Psoas muscle (tissue), 8 donors: ENCODE measurements at places on chromosomes 5 and 9. TPM values are rescaled to one million over a fixed set of nuclear protein-coding genes. Genes with fewer than 3 reads are reported as not detected.

DNA sequence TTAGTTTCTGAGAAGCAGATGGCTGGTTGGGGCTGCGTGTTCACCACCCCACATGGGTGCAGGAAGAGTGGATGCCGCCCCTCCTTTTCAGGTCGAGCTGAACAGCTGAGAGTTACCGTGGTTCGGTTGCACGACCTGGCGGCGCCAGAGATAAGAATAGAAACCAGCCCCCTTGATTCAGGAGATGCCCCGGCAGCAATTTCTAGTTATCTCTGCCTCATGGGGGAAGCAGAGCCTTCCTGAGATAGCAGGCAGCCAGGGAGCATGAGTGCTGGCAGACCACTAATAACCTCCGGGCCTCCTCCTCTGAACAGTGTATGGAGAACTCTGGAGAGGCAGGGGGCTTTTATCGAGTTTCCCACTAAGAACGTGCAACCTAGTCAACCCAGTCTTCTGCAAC is 177.8 kb downstream of the NSG2 start:
- H3K36me3 ChIP-seq, result no peaks in the 10 kb centered on the region
- no peak overlapping the region for H3K4me3 ChIP-seq
- no peaks in the 10 kb centered on the region for H3K27me3 ChIP-seq

GRCh38 chr5:75701856-75702255 is 15.4 kb downstream of the POC5 start:
- no peaks in the 10 kb centered on the region for H3K4me1 ChIP-seq
- H3K27me3 ChIP-seq, result no peaks in the 10 kb centered on the region
- no peaks in the 10 kb centered on the region for H3K36me3 ChIP-seq
- no peak for DNase-seq

- no peak overlapping the region for H3K4me3 ChIP-seq
- no peak for DNase-seq
- H3K4me1 ChIP-seq, result no peaks in the 10 kb centered on the region
- no peaks in the 10 kb centered on the region for H3K36me3 ChIP-seq
- H3K27ac ChIP-seq, result peak overlapping the region; percentile 6
- no peaks in the 10 kb centered on the region for H3K27me3 ChIP-seq
These were observed 63.3 kb downstream of the DPYSL3 start for GRCh38 chr5:147446523-147446922.

GRCh38 chr5:60404171-60404570 is 295.8 kb downstream of the DEPDC1B start:
- no peak overlapping the region for H3K27ac ChIP-seq
- H3K36me3 ChIP-seq, result no peaks in the 10 kb centered on the region
- no peak for DNase-seq
- H3K27me3 ChIP-seq, result no peaks in the 10 kb centered on the region

DNA sequence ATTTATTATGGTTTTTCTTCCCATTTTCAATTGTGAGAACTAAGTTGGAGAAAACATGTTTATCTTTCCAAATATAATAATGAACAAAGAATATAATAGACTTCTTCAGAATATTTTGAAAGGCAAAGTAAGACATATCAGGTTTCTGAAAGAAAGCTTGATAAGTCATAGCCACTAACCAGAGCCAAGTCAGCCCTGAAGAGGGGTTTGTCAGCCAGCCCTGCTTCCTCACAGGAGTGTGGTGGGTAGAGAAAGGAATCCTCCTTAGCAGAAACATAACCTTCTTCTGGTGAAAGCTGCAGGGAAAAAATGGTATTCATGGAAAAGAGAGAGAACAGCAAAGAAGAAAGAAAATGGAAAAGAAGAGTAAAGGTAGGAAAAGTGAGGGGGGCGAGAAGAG is 93.4 kb downstream of the MPDZ start:
- no peak overlapping the region for H3K4me3 ChIP-seq
- no peaks in the 10 kb centered on the region for H3K36me3 ChIP-seq
- no peak overlapping the region for H3K27ac ChIP-seq
- H3K4me1 ChIP-seq, result no peaks in the 10 kb centered on the region
- no peaks in the 10 kb centered on the region for H3K27me3 ChIP-seq

GRCh38 chr5:138552657-138553056 is 9.6 kb upstream of the ETF1 start:
- no peak overlapping the region for H3K27ac ChIP-seq
- H3K36me3 ChIP-seq, result peaks cover 18% of the 10 kb centered on the region
- DNase-seq, result no peak
- no peaks in the 10 kb centered on the region for H3K27me3 ChIP-seq

The LPAR1 gene
- 3.5 TPM for total RNA-seq

DNA sequence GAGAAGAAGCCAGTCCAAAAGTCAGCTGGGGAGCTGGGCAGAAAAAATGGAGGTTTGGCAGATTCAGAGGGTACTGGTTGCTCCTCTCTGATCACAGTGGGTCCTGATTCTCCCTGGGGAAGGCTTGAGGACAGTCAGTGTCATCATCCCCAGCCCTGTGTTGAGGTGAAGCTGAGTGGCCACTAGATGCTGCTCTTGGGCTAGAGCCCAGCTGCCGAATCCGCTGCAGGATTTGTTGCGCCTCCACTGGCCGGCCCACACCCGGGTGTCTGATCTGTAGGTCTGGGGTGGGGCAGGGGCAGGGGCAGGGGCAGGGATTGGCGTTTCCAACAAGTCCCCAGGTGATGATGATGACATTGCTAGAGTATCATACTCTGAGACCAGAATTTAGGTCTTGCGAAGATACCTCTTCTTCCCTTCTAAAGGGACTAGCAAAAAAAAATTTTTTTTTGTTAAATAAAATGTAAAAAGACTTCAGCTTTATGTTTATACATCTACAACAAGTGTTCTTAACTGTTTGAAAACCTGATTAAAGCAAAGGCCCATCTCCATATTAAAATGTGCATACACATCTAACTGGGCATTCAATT is 106.8 kb downstream of the PDE6A start:
- H3K27me3 ChIP-seq, result no peaks in the 10 kb centered on the region
- DNase-seq, result peak; percentile 61
- H3K36me3 ChIP-seq, result peaks cover 6% of the 10 kb centered on the region
- no peak overlapping the region for H3K27ac ChIP-seq
- no peak overlapping the region for H3K4me3 ChIP-seq
- H3K4me1 ChIP-seq, result peaks cover 4% of the 10 kb centered on the region

The OR1J2 gene
- total RNA-seq, result not detected

- DNase-seq, result no peak
- no peaks in the 10 kb centered on the region for H3K27me3 ChIP-seq
- peaks cover 16% of the 10 kb centered on the region for H3K4me1 ChIP-seq
- no peak overlapping the region for H3K4me3 ChIP-seq
- H3K36me3 ChIP-seq, result no peaks in the 10 kb centered on the region
- H3K27ac ChIP-seq, result no peak overlapping the region
These were observed 5.0 kb downstream of the NUDT2 start for GRCh38 chr9:34334337-34334824.

DNA sequence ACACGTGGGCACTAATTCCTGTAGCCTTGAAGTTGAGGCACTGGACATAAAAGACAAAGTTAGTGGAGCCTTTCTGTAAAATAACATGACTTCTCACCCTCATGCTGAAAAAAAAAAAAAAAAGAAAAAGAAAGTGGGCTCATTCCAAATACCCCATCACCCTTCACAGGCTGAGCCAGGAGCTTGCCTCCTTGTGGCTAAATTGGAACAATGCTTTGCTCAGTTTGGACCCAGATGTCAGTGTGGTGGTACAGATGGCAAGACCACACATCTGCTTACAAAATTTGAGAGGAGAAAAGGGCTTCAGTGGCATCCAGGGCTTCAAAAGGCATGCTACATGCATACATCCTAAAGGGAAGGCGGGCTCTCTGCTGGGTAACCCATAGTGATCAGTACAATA is 342.8 kb downstream of the EBF1 start:
- H3K4me3 ChIP-seq, result no peak overlapping the region
- H3K36me3 ChIP-seq, result no peaks in the 10 kb centered on the region
- H3K4me1 ChIP-seq, result no peaks in the 10 kb centered on the region
- no peak for DNase-seq

The GABRA1 gene
- total RNA-seq, result not detected

The FBP2 gene
- total RNA-seq, result 42.4 TPM

The FCN2 gene
- total RNA-seq, result not detected

- H3K27me3 ChIP-seq, result peaks cover 3% of the 10 kb centered on the region
- DNase-seq, result no peak
- no peak overlapping the region for H3K27ac ChIP-seq
- H3K4me3 ChIP-seq, result no peak overlapping the region
- no peaks in the 10 kb centered on the region for H3K4me1 ChIP-seq
These were observed 182.1 kb downstream of the SNCAIP start for GRCh38 chr5:122494109-122494508.

The DDX41 gene
- 41.0 TPM for total RNA-seq

GRCh38 chr5:133467826-133468463 is 144.4 kb downstream of the FSTL4 start:
- H3K27me3 ChIP-seq, result no peaks in the 10 kb centered on the region
- no peak overlapping the region for H3K4me3 ChIP-seq
- DNase-seq, result no peak
- no peaks in the 10 kb centered on the region for H3K4me1 ChIP-seq
- no peaks in the 10 kb centered on the region for H3K36me3 ChIP-seq
- no peak overlapping the region for H3K27ac ChIP-seq

The FOXD4 gene
- total RNA-seq, result 0.27 TPM

- no peak overlapping the region for H3K27ac ChIP-seq
- H3K27me3 ChIP-seq, result no peaks in the 10 kb centered on the region
- no peaks in the 10 kb centered on the region for H3K4me1 ChIP-seq
These were observed 304.1 kb downstream of the DEPDC1B start for GRCh38 chr5:60395712-60396329.

The GABRA6 gene
- total RNA-seq, result not detected

GRCh38 chr9:128428644-128429512 is 8.2 kb downstream of the CERCAM start:
- H3K27me3 ChIP-seq, result no peaks in the 10 kb centered on the region
- no peak overlapping the region for H3K4me3 ChIP-seq
- H3K36me3 ChIP-seq, result no peaks in the 10 kb centered on the region
- no peak for DNase-seq

GRCh38 chr5:68685863-68686262 is 408.0 kb upstream of the SLC30A5 start:
- no peaks in the 10 kb centered on the region for H3K27me3 ChIP-seq
- H3K27ac ChIP-seq, result no peak overlapping the region
- peaks cover 19% of the 10 kb centered on the region for H3K4me1 ChIP-seq
- no peaks in the 10 kb centered on the region for H3K36me3 ChIP-seq
- DNase-seq, result no peak

The FLT4 gene
- total RNA-seq, result 3.3 TPM

DNA sequence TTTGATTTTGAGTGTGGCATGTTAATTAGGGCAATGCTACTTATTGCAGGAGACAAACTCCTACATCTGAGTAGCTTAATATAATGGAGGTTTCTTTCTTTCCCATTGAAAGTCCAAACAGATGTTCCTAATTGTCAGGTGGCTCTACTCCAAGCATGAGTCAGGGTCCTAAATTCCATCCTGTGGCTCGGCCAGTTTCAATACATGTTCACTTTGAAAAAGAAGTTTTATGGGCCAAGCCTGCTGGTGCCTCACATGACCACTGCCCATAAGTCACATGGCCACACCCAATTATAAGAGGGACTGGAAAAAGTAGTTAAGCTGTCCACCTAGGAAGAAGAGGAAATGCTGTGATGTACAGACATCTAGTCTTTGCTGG is 170.4 kb downstream of the ARRDC3 start:
- H3K4me3 ChIP-seq, result no peak overlapping the region
- H3K27ac ChIP-seq, result peak overlapping the region; percentile 18
- DNase-seq, result no peak
- H3K36me3 ChIP-seq, result no peaks in the 10 kb centered on the region

- DNase-seq, result no peak
- H3K36me3 ChIP-seq, result no peaks in the 10 kb centered on the region
- no peak overlapping the region for H3K4me3 ChIP-seq
- no peaks in the 10 kb centered on the region for H3K4me1 ChIP-seq
- no peak overlapping the region for H3K27ac ChIP-seq
- peaks cover 14% of the 10 kb centered on the region for H3K27me3 ChIP-seq
These were observed 124.6 kb upstream of the ERCC6L2 start for GRCh38 chr9:95750725-95751519.

DNA sequence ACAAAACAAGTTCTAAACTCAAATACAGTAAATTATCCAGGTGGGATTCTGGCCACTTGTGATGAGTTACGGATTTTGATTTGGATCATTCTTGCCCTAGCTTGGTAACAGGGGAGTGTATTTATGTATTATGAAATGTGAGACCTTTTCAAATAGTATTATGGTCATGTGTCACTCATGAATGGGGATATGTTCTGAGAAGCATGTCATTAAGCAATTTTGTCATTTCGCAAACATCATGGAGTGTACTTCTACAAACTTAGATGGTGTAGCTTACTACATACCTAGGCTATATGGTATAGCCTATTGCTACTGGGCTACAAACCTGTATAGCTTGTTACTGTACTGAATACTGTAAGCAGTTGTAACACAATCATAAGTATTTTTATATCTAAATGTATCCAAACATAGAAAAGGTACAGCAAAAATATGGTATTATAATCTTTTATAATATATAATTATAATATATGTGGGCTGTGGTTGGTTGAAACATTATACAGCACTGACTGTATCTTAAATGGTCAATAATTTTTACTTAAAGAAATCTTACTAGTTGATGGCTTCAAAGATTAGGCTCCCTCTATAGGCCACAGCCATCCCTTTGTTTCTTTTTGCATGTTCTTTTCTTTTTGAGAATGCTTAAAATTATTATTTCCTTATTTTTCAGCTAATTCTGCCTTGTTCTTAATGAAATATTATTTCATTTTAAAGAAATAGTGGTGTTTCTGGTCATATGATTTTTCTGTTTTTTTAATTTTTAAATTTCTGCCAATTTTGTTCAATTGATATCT is 128.4 kb downstream of the MAST4 start:
- H3K36me3 ChIP-seq, result no peaks in the 10 kb centered on the region
- H3K27me3 ChIP-seq, result no peaks in the 10 kb centered on the region
- no peak for DNase-seq
- no peaks in the 10 kb centered on the region for H3K4me1 ChIP-seq
- no peak overlapping the region for H3K4me3 ChIP-seq
- no peak overlapping the region for H3K27ac ChIP-seq

The G3BP1 gene
- total RNA-seq, result 143 TPM

DNA sequence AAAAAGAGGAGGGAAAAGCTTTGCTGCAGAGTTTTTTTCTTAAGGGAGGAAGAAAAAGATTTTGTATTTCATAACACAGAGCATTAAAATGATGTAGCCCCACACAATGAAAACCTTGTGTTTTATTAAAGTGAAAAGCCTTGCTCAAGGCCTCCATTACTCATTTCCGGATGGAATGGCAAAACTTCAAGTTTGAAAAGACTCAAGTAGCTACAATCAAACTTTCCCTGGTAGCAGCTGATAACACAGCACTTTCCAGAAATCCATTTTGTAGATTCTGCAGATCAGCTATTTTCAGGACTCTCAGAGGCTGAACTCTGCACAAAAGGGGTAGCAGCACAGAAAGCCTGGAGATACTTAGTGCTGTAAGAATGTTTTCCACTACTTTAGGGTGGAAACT is 374.8 kb downstream of the NFIB start:
- H3K27me3 ChIP-seq, result no peaks in the 10 kb centered on the region
- H3K36me3 ChIP-seq, result no peaks in the 10 kb centered on the region
- no peak overlapping the region for H3K27ac ChIP-seq
- DNase-seq, result no peak
- H3K4me1 ChIP-seq, result no peaks in the 10 kb centered on the region
- H3K4me3 ChIP-seq, result no peak overlapping the region

GRCh38 chr5:98455665-98456064 is 317.8 kb upstream of the RGMB start:
- no peak overlapping the region for H3K27ac ChIP-seq
- H3K4me3 ChIP-seq, result no peak overlapping the region
- no peaks in the 10 kb centered on the region for H3K4me1 ChIP-seq
- no peak for DNase-seq
- H3K27me3 ChIP-seq, result no peaks in the 10 kb centered on the region

The TMC1 gene
- total RNA-seq, result 0.34 TPM
